CD4-positive, alpha-beta T cell treated with Interleukin-6 at 100 ng/mL for 8 hours (primary cell): ENCODE measurements at places on chromosomes 3 and 15.

- no peak for DNase-seq
These were observed 40.1 kb upstream of the SEMA4B start for GRCh38 chr15:90160781-90161727.

- DNase-seq: no peak
These were observed 22.9 kb upstream of the DNAAF4 start for GRCh38 chr15:55530861-55531313.

DNA sequence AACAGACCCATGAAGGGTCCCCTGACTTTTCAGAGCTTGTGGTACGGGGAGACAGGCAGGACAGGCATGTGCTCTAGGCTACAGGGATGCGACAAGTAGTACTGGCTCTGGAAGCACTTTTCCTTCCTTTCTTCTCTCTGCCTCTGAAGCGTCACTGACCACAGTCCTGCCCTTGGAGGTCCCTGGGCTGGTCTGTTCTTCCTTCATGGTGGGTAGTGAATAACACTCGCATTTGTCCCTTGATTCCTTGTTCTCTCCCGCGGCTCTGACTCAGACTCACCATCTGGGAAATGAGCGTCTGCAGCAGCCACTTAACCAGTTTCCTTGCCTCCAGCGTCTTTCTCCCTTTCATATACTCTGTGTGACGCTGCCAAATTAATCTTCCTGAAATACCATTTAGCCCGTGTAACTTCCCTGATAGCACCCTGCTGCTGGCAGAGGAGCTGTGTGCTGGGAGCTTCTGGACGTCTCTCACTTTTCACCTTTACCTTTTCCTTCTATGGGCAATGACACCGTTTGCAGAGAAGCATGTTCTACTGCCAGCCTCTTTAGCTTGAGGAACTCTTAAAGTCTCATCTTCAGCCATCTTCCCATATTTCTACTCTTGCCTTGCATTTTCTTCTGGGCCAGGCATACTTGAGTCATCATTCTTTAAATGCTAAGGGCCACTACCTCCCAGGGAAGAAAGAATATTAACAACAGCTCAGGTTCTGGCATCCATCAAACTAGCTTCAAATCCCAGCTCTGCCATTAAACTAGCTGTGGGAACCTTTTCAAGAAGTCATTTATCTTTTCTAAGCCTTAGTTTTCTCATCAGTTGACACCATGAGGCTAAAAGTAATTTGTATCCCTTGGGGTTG lies 33.6 kb downstream of the TMEM45A start:
- no peak for DNase-seq

GRCh38 chr3:48243886-48244285 lies 3.0 kb downstream of the ZNF589 start:
- DNase-seq: no peak

GRCh38 chr3:39724233-39724846 lies 85.1 kb upstream of the MYRIP start:
- no peak for DNase-seq

DNA sequence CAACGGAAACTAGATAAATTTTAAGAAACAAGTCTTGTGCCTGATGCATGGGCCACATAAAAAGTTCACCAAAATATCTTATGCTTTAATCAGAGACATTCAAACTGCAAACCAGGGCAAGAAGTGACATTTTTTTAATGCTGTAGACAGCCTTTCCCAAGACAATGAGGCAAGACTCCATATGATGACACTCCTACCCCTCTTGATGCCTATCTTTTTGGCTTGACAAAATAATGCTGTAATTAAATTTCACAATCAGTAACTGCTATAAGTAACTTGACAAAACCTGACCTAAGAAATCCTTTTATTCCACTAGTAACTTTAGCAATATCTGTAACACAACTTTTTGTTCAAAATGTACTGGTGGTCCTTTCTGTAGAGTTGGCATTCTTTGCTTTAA lies 48.7 kb downstream of the ECT2 start:
- DNase-seq: no peak

GRCh38 chr15:48072941-48073340 lies 47.8 kb upstream of the SLC24A5 start:
- no peak for DNase-seq

GRCh38 chr3:196499061-196499460 lies 4.5 kb downstream of the RNF168 start:
- DNase-seq: no peak

DNA sequence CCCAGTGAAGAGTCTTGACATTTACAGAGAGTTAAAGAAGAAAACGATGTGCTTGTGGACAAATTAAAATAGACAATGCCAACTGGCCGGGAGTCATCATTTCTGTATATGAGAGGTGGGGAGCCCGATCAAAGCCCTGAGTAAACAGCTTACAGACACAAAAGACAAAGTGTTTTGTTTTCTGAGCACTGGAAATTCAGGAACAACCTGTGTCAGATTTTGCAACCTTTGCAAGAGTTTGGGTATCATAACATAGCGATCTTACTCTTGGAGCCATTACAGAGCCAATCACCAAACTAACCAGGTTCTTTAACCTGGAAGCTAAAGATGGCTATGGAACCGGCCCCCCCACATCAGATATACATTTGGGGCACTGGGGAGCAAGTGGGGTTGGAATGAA lies 101.9 kb upstream of the LRIG1 start:
- no peak for DNase-seq

GRCh38 chr3:23811919-23812318 lies 6.2 kb downstream of the UBE2E1 start:
- no peak for DNase-seq

- no peak for DNase-seq
These were observed 5.1 kb upstream of the PLXNA1 start for GRCh38 chr3:126977821-126978220.

GRCh38 chr15:89630974-89631901 lies 24.0 kb downstream of the KIF7 start:
- no peak for DNase-seq

GRCh38 chr3:49277383-49277775 lies 347 bp upstream of the C3orf62 start:
- DNase-seq: no peak

DNA sequence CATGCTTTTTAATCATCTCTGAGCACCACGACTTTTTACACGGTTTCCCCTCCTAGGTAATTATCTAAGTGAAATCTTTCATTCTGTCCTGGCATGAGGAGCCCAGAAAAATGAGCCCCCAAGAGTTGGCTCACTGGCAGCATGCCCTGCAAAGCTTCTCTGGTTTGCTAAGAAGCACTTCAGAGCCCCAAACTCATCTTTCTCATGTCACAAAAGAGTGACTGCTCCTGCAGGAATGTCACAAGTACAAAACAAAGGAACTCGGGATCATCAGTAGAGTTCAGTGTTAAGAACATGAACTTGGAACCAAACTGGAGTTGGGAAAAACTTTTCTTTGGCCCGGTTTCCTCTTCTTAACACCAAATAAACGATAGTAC lies 123.9 kb downstream of the FOXB1 start:
- no peak for DNase-seq

DNA sequence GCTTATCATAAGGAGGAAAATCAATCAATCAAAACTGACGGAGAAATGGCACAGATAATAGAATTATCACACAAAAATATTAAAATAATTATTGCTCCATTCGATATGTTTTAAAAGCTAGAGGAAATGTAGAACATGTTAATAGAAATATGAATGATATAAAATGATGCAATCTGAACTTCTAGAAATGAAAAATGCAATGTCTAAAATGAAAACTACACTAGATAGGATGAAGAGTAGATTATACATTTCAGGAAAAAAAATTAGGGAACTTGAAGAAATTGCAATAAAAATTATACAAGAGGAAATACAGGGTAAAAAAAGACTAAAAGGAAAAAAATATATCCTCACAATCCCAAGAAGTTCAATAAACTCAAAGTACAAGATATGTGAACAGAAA lies 80.2 kb upstream of the TP63 start:
- no peak for DNase-seq

GRCh38 chr3:52069855-52070254 lies 13.5 kb upstream of the DUSP7 start:
- DNase-seq: no peak
